Cortex of kidney (tissue), 1 donor: ENCODE measurements at places on chromosomes 6 and 20.

DNA sequence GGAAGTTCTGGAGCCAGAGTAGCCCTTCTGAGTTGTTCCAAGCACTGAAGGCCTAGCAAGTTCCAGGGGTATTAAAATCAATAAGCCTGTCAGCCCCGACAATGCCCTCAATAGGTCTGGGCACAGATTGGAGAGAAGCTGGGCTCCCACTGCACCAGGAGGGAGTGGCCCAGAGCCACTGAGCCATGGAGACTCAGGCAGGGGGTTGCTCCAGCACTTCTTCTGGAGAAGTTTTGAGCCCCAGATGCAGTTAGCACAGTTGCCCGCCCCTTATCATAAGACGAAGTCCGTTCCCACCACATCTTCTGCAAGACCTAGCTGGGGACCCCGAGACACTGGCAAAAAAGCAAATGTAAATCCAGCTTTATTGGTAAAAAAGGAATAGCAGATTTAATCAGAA is 13.0 kb downstream of the DEFB132 start:
- no peak for DNase-seq

DNA sequence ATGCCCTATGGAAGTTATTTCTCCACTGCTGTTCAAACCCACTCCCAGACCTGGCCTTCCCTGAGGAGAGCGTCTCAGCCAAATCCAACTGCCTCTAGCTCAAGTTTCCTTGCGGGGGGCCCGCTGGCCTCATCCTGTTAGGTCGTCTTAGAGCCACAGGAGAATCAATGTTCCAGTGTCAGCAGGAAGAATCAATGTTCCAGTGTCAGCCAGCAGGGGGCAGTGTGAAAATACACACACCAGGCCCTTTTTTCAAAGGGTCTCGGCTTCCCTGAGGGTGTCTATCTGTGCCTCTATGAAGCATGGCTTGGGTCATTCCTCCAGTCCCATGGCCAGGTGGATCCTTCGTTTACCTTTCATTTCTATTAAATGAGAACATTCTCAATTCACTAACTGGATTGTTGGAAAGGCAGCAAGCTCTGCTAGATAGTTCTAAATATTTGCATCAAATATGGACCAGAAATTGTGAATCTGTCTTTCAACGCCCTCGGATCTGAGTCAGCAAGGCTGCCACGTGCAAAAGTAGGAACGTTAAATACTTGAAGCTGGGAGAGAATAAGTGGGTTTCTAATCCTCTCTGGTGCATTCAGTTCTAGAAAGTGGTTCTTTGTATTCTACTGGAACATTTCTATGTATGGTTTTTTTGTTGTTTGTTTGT is 19.2 kb downstream of the PRND start:
- no peak for DNase-seq

DNA sequence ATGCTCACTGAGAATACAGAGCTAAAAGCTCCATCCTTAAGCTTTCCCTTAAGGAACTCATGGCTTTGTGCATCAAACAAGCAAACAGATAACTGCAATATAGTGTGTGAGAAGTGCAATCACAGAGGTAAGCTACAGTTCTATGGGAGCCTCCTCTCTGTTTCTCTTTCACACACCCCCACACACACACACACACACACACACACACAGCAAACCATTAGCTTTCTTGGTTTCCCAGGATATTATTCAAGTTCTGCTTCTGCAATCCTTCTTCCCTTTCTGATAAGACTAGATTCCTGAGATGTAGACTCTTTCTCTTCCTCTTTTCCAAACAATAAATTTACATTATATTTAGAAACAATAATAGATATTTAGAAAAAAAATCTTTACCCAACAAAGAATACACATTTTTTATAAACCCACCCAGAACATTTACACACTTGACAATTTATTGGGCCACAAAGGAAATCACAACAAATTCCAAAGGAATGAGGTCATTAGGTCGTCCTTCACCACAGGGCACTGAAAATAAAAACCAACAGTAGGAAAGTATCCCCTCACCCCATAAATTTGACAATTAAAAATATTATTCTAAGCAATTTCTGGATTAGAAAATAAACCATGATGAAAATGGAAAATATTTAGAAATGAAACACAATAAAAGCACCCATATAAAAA is 9.3 kb upstream of the GFOD1 start:
- DNase-seq: no peak

DNA sequence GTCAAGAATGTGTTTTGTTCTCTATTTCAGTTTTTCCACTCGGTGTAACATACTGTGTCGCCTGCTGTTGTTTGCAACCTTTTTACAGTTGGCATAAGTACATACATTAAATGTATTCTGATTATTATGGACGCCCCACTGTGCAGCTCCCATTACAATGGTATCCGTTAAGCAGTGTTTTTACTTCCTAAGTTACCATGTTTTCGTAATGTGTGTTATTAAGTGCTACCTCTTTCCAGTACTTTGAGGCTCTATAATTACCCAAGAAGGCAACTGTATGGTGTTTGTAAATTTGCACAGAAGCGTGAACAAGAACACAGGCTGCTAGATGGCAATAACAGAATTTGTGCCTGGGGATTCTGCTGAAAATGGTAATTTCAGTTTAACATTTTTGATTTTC is 568.0 kb upstream of the MARCKS start:
- no peak for DNase-seq

DNA sequence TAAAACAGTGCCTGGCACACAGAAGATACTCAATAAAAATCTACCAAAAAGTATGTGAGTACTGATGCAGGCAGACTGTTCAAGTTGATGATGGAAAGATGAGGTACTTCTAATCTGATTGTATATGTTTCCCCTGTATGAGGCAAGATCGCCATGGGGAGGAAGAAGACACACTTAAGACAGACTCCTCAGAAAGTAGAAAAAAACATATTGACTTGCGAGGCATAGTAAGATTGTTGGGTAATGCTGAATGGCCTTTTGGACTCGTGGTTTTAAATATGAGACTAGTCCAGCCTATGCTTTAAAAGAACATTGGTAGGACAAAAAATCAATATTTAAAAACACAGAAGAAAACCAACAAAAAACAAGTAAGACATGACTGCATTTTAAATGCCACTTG is 72.6 kb downstream of the SHPRH start:
- DNase-seq: no peak

DNA sequence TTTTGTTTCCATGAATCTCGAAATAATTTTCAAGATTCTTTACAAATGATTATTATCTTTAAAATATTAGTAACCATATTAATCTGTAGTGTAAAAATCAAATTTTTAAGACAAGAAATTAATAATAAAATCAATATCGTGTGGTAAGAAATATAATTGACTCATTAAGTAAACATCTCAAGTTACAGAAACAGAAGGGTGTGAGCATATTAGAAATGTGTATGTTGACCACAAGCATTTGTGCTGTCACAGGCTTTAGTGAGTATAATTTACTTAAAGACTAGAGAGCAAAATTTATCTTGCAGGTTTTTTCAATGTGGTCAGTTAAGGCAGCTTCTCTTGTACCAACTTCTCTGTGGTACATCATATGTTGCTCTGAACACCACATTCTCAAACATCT is 566.5 kb upstream of the IRAK1BP1 start:
- no peak for DNase-seq

- no peak for DNase-seq
Observed at GRCh38 chr6:63858691-63859090, 223.1 kb downstream of the PHF3 start.

GRCh38 chr6:155521719-155522118 is 66.1 kb upstream of the NOX3 start:
- no peak for DNase-seq
